Tibial nerve (tissue), 4 donors: ENCODE measurements at places on chromosomes 11 and 22.

- no peak for DNase-seq
- peaks cover 56% of the 10 kb centered on the region for H3K4me1 ChIP-seq
- H3K36me3 ChIP-seq, result no peaks in the 10 kb centered on the region
- H3K4me3 ChIP-seq, result no peak overlapping the region
Observed at GRCh38 chr22:32991353-32992101, 66.7 kb downstream of the SYN3 start.

- peaks cover 21% of the 10 kb centered on the region for H3K36me3 ChIP-seq
- H3K4me3 ChIP-seq, result no peak overlapping the region
- DNase-seq, result no peak
- no peaks in the 10 kb centered on the region for H3K27me3 ChIP-seq
- peak overlapping the region; percentile 92 for H3K27ac ChIP-seq
Observed at GRCh38 chr22:27867085-27867952, 51.7 kb downstream of the PITPNB start.

GRCh38 chr22:40377931-40378330, 7.5 kb downstream of the SGSM3 start:
- no peaks in the 10 kb centered on the region for H3K36me3 ChIP-seq
- H3K4me3 ChIP-seq, result no peak overlapping the region
- H3K27ac ChIP-seq, result no peak overlapping the region
- no peaks in the 10 kb centered on the region for H3K27me3 ChIP-seq

DNA sequence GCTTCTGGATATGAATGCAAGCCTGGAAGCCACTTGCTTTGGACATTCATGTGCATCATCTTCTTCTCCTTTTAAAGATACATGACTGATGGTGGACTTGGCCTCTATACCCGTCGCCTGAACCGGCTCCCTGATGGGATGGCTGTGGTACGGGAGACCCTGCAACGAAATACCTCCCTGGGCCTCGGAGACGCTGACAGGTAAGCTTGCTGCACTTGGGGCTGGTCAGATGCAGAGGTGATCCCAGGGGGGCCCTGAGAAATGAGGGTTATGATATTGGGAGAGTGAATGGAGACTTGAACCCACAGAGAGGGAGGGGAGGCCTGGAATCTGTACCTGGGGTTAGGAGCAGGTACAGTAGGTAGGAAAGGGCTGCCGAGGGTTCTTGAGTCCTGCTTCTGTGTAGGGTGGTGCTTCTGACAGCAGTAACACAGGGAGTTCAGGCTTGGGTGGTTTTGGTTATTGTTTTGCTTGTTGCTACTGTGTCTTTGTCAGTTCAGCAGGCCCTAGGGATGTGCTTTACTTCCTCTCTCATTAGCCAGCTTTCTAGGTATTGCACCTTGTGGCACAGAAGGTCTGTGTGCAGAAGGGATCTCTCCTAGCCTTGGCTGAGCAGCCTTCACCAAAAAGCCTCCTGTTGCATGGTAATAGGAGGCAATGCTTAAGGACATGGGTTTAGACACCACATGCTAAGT, 176.1 kb downstream of the DBX1 start:
- H3K36me3 ChIP-seq, result no peaks in the 10 kb centered on the region
- H3K4me1 ChIP-seq, result peaks cover 6% of the 10 kb centered on the region
- no peak overlapping the region for H3K4me3 ChIP-seq
- DNase-seq, result no peak
- no peak overlapping the region for H3K27ac ChIP-seq
- no peaks in the 10 kb centered on the region for H3K27me3 ChIP-seq

DNA sequence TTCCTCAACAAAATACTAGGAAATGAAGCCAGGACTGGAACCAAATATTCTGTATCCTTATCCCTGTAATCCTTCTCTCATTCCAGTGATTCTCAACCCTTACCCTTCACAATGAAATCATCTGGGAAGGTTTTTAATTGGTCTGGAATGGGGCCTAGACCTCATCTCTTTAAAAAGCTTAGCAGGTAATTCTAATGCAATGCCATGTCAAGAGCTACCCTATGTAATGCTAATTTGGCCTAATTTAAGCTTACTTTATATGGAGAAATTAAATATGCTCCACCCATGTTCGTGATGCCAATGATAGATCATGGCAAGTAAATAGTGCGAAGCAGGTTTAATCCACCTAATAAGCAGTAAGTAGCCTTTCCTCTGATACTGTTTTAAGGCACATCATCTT, 101.7 kb downstream of the SGSM3 start:
- H3K27me3 ChIP-seq, result no peaks in the 10 kb centered on the region
- H3K4me3 ChIP-seq, result no peak overlapping the region
- H3K4me1 ChIP-seq, result peaks cover 14% of the 10 kb centered on the region
- H3K36me3 ChIP-seq, result peaks cover 6% of the 10 kb centered on the region
- H3K27ac ChIP-seq, result no peak overlapping the region

DNA sequence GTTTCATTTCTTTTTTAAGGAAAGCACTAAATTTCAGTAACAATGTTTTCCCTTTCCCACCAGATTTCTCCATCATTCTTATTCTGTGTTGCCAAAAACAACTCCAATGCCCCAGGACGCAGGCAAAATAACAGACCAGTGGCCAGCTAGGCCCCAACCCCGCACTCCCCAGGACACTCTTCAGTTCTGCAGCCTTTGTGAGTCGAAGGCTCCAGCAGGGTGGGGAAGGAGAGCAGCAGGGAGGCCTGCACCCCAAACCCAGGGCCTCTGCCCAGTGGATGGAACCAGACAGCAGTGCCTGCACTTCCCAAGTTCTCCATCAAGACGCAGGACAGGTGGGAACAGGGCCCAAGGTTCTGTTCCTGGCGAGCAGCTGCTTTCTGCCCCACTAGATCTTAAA, 34.4 kb downstream of the PPP2R1B start:
- DNase-seq, result no peak
- H3K27me3 ChIP-seq, result no peaks in the 10 kb centered on the region
- H3K4me1 ChIP-seq, result peaks cover 79% of the 10 kb centered on the region
- H3K36me3 ChIP-seq, result no peaks in the 10 kb centered on the region
- H3K27ac ChIP-seq, result peak overlapping the region; percentile 90
- H3K4me3 ChIP-seq, result no peak overlapping the region

DNA sequence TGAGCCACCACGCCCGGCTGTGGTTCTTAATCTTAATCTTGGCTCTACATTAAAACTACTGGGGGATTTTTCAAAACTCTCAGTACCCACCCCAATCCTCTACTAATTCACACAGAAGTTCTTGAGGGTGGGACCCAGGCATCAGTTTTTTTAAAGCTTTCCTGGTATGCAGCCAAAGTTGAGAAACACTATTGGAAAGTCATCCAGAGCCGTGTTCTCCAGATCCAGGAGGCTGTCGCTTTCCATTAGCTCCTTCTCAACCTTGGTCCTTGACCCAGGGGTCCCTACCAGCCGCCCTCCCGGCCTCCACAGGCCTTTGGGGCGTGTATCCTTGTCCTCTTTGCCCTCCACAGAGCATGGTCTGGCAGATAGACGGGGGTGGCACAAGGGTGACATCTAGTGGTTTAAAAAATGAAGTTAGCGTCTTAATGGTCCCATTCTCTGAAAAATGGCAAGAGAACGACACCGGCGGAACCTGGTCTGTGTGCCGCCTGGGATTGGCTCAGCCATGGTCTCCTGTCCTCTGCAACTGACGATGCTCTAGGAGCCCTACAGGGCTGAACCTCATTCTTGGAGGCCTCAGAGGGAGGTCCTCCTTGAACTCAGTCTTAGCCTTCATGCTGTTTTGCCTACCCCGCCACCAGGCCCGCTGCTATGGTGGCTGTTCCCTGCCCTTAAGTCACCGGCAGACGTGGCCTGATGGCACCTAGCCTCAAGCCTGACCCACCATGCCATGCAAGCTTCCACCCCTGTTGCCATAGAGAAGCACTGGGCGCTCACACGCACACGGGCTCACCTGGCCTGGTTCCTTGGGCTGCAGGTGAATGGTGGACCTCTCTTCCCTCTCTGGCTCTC, 152.0 kb upstream of the SYN3 start:
- no peaks in the 10 kb centered on the region for H3K27me3 ChIP-seq
- H3K36me3 ChIP-seq, result no peaks in the 10 kb centered on the region
- no peaks in the 10 kb centered on the region for H3K4me1 ChIP-seq
- H3K27ac ChIP-seq, result no peak overlapping the region

DNA sequence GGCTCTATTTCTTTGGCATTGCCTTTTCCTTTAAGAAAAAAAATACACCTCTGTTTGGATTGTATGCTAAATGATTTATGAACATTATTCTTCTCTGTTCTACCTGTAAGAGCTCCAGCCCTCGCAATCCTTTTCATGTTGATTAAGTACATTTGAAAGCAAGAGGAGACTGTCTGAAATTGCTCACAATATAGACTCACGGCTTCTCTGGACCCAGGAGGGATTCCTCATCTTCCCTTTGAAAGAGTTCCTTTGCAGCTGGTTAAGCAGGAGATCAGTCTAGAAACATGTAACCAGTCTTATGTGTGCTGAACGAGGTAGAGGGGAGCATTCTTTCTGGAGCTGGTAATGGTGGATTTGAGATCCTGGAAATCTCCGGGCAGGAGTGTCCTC, 47.4 kb downstream of the PKNOX2 start:
- H3K27me3 ChIP-seq, result no peaks in the 10 kb centered on the region
- DNase-seq, result no peak
- H3K27ac ChIP-seq, result no peak overlapping the region
- no peaks in the 10 kb centered on the region for H3K36me3 ChIP-seq
- peaks cover 14% of the 10 kb centered on the region for H3K4me1 ChIP-seq

DNA sequence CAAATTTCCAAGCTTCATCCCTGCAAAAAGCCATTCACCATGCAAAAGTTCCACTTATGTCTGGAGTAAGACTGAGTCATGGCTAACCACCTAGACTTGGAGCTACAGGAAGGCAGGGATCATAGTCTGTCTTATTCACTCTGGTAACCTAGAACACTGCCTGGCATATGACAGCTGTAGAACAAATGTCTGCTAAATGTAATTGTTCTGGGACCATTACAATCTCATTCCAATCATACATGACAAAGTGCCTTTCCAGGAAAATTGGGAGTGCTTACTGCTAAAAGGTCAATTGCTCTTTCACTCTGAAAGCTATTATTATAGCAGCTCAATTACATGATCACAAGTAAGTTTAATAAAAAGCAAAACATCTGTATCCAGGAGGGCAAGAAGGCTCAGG, 99.1 kb upstream of the CHRM4 start:
- no peaks in the 10 kb centered on the region for H3K36me3 ChIP-seq
- H3K4me3 ChIP-seq, result no peak overlapping the region

DNA sequence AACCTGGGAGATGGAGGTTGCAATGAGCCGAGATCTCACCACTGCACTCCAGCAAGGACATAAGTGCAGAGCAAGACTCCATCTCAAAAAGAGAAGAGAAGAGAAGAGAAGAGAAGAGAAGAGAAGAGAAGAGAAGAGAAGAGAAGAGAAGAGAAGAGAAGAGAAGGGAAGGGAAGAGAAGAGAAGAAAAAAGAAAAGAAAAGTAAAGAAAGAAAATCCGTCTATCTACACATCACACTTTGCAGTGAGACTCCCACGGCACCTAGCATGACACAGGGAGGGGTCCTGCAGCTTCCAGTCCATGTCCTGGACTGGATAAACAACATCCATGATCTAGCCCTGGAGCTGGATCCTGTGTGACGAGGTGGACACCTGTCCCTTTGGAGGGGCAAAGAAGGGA, 4.0 kb upstream of the PPARA start:
- H3K4me1 ChIP-seq, result peaks cover 21% of the 10 kb centered on the region
- H3K27me3 ChIP-seq, result no peaks in the 10 kb centered on the region
- DNase-seq, result no peak

DNA sequence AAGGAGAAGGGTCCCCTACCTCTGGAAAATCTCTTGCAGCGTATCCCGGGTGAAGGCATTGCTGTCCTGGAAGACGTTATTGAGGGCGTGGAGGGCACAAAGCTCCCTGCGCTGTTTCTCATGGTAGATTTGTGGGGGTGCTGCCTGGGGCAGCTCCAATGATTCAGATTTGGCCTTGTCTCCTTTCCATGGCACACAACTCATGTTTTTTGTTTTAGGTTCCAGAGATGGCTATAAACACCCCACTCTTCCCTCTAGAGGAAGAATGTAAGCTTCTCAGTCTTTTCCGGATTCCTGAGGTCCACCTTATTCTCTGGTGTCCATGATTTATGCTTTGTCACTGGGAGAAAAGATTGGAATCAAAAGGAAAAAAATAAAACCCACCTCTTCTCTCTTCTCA, 959 bp downstream of the JOSD1 start:
- peaks cover 16% of the 10 kb centered on the region for H3K36me3 ChIP-seq
- H3K4me3 ChIP-seq, result peak overlapping the region; percentile 94
- no peaks in the 10 kb centered on the region for H3K27me3 ChIP-seq
- DNase-seq, result no peak
- H3K4me1 ChIP-seq, result peaks cover 62% of the 10 kb centered on the region

DNA sequence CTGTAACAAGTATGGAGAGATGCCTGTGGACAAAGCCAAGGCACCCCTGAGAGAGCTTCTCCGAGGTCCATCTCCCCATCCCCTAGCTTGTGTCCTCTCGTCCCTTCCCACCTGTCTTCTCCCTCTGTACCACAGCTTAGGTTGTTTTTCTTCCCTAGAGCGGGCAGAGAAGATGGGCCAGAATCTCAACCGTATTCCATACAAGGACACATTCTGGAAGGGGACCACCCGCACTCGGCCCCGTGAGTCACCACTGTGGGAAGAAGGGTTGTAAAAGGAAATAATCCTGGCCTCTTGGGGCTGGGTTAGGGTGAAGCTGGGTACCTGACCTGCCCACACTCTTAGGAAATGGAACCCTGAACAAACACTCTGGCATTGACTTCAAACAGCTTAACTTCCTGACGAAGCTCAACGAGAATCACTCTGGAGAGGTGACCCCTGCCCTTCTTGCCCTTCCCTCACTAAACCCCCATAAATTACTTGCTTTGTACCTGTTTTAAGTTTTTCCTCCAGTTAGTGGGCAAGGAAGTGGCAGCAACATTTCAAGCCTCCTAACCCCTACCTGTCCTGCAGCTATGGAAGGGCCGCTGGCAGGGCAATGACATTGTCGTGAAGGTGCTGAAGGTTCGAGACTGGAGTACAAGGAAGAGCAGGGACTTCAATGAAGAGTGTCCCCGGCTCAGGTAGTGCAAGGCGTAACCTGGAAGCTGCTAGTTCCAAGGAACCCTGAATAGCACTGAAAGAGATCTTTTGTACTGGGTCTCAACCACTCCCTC, 3.1 kb downstream of the TAF10 start:
- no peak for DNase-seq
- peaks cover 7% of the 10 kb centered on the region for H3K36me3 ChIP-seq
- no peak overlapping the region for H3K4me3 ChIP-seq
- peaks cover 46% of the 10 kb centered on the region for H3K4me1 ChIP-seq
- no peaks in the 10 kb centered on the region for H3K27me3 ChIP-seq
- H3K27ac ChIP-seq, result peak overlapping the region; percentile 99

GRCh38 chr11:82775736-82776346, 42.2 kb upstream of the FAM181B start:
- no peak overlapping the region for H3K27ac ChIP-seq
- no peak overlapping the region for H3K4me3 ChIP-seq
- no peaks in the 10 kb centered on the region for H3K27me3 ChIP-seq
- peak; percentile 9 for DNase-seq
- H3K36me3 ChIP-seq, result no peaks in the 10 kb centered on the region

GRCh38 chr11:130456286-130456685, 7.8 kb downstream of the ADAMTS15 start:
- no peaks in the 10 kb centered on the region for H3K27me3 ChIP-seq
- no peak overlapping the region for H3K27ac ChIP-seq
- H3K36me3 ChIP-seq, result no peaks in the 10 kb centered on the region
- peaks cover 5% of the 10 kb centered on the region for H3K4me1 ChIP-seq
- no peak for DNase-seq
- H3K4me3 ChIP-seq, result no peak overlapping the region
